Activated CD4-positive, alpha-beta T cell treated with anti-CD3 and anti-CD28 coated beads, Interleukin-2, amount 50 U/mL, for 4 hours (primary cell): ENCODE measurements at places on chromosomes 7 and 10.

DNA sequence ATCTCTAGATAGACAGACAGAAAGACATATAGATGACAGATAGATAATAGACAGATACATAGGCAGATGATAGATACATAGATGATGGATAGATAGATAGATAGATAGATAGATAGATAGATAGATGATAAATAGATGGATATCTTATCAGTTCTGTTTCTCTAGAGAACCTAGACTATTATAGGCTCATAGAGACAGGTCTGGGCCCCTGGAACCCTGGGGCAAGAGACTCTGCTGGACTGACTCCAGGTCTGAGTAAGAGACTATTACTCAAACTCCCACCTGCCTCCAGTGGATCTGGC is 58.3 kb downstream of the FRMPD2 start:
- no peak for DNase-seq

- no peak for DNase-seq
These were observed 106.6 kb downstream of the PRKCQ start for GRCh38 chr10:6473430-6473829.

DNA sequence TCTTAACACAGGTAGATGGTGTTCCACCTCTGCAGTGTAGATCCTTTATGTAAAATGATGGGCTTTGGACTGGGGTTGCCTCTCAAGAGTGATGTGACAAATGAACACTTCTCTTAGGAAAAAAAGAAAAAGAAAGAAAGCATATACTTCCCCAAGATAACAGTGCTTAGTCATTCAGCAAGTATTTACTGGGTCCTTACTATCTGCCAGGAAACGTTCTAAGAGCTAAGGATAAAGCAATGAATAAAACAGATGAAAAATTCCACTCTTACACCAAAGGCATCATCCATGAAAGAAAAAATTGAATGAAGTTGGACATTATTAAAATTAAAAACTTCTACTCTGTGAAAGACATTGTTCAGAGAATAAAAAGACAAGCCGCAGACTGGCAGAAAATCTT is 177.3 kb downstream of the C7orf25 start:
- no peak for DNase-seq

GRCh38 chr7:77877791-77878190 is 79.2 kb downstream of the PHTF2 start:
- no peak for DNase-seq

DNA sequence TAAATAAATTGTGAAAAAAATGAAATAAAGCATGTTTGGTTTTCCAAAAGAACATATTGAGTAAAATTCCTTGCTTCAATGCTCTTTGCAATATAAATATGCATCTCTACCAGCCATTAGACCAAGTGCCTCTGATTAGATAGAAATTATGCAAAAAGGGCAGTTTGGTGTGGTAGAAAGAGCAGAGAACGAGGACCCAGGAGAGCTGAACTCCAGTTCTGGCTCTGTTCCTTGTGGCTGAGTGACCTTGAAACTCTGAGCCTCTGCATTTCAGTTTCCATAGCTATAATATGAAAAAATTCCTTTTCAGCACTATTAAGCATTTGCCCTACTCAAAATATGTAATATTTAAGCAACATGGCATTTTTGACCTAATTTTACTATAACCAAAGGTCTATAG is 36.5 kb downstream of the COL1A2 start:
- no peak for DNase-seq

GRCh38 chr10:119326167-119326566 is 118.8 kb downstream of the GRK5 start:
- no peak for DNase-seq

DNA sequence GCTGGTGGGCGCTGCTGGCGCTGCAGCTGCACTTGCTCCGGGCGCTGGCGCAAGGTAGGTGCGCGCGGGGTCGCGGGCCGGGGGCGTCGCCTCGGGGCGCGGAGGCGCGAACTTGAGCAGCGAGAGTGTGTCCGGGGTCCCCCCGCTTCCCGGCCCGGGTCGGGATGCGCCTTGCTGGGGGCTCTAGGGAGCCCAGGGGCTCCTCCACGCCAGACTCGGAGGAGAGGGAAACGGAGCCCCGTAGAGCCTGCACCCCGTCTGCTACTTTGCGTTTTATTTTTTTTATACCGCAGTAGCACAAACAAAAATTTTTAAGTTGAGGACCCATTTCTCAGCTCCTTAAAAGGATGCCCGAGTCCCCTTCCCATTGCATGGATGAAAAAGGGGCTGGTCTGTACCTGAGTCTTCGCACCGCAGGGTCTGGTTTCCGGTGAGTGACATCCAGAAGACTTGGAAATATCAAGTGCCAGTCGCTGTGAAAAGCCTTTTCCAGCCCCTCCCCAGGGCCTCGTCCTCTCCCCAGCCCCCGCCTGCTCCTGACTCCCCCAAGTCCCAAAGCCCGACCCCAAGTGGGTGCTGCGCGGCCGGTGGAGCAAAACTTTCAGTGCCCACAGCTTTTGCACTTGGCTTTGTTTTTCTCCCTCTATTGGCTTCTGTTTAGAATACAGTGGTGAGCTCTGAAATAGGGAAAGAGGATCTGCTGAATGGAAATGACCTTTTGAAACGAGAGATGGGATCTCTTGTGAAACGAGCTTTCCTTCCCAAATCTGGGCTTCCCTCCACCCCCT is 973 bp downstream of the SDK1 start:
- no peak for DNase-seq

- no peak for DNase-seq
These were observed 285.9 kb downstream of the KLF6 start for GRCh38 chr10:3499120-3499519.

DNA sequence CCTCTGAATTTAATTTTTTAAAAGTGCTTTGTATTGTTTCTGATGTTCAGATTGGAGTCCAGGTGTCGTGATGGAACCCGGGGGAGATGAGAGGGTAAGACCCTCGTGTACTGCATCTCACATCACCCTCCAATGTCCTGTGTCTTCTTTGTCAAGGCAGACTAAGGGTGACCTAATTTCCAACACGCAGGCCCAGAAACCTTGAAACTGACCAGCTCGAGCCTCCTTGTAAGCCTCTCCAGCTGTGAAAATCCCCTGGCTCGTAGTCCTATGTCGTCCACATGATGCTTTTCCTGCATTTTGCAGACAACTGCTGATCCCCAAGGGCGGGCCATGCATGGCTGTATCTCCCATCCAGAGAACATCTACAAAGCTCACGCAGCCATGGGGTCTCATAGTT is 220.2 kb downstream of the ARHGAP12 start:
- no peak for DNase-seq

- DNase-seq, result no peak
These were observed 27.3 kb downstream of the SEC23IP start for GRCh38 chr10:119919826-119920225.

DNA sequence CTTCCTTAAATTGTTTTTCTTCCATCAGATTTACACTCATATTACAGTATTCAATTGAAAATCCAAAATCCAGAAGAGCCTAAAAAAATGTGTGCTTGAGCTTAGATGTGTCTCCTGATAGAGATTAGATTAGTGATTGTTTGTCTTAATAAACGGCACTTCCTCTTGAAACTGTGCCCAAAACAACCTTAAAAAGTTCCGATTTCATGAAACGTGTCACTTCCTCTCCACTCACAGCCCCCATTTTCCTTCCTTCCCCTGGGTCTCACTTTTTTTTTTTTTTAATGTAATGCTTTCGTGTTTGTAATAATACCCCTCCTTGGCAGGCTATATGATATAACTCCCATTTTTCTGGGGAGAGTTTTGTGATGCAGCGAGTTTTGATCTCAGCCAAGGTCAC is 114.8 kb upstream of the ADO start:
- DNase-seq, result no peak

DNA sequence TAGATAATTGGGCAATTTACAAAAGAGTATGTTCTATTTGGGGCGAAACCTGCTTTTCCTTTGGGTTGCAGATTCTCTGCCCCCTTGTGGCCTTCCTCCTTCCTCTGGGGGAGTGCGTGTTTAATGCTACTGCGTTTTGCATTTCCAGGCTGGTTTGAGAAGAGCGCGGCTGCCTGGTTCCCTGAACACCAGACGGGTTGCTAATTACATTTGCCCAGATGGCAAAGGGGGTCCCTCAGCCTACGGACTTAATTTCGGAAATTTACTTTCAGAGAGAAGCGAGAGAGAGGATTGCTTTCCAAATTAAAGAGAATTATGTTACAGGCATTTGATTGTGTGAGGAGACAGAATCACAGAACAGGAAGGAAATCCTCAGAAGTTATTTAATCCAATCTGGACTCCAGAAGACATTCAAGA is 91.9 kb upstream of the JAZF1 start:
- DNase-seq, result peak; percentile 21

DNA sequence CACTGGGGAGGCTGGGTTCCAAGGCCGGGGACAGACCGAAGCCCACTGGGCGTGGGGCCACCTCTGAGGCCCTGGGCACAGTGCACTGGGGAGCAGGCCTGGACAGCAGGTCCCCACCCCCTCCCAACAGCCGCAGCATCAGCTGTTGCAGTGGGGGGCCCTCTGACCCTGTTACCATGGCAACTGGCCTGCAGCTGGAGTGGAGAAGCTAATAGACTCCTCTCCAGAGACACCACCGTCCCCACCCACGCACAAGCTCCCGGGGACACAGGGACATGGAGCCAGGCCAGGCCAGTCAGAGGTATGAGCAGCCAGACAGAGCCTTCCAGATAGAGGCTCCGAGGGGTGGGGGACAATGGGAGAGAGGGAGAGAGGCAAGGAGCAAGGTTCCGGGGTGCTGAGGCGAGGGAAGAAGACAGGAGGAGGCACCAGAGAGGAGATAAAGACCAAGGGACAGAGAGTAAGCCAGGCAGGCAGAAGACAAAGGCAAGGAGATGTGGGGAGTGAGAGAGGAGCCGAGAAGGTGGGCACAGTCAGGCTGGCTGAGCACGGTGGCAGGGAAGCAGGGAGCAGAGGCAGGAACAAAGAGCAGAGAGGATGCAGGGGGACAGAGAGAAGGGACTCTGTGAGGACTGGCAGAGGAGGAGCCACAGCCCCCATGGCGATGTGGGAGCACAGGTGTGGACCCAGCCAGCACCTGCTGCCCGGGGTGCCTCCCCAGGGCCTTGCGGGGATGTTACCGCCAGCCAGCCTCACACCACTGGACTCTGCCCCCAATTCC is 6.7 kb downstream of the KCNH2 start:
- no peak for DNase-seq

GRCh38 chr10:15083674-15084501 is 4.7 kb downstream of the ACBD7 start:
- DNase-seq, result no peak

GRCh38 chr10:60271319-60272040 is 118.2 kb downstream of the ANK3 start:
- no peak for DNase-seq

- DNase-seq, result no peak
These were observed 49.7 kb downstream of the BZW2 start for GRCh38 chr7:16695621-16696237.

DNA sequence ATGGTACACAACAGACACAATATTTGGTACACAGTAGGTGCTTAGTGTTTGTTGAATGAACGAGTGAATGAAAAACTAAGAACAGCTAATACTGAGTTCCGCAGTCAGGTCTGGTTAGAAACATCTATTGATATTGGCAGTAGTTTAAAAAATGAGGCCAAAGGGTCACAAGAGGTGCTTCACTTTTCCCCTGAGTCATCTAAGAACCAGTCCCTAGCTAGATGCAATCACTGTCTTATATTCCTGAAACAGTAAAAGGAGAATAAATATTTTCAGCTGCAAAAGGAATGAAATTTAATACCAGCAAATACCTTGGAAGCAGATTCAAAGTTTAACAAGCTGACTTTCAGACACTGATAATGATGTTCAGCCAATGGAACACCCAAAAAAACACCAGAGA is 54.5 kb downstream of the SCRN1 start:
- no peak for DNase-seq

DNA sequence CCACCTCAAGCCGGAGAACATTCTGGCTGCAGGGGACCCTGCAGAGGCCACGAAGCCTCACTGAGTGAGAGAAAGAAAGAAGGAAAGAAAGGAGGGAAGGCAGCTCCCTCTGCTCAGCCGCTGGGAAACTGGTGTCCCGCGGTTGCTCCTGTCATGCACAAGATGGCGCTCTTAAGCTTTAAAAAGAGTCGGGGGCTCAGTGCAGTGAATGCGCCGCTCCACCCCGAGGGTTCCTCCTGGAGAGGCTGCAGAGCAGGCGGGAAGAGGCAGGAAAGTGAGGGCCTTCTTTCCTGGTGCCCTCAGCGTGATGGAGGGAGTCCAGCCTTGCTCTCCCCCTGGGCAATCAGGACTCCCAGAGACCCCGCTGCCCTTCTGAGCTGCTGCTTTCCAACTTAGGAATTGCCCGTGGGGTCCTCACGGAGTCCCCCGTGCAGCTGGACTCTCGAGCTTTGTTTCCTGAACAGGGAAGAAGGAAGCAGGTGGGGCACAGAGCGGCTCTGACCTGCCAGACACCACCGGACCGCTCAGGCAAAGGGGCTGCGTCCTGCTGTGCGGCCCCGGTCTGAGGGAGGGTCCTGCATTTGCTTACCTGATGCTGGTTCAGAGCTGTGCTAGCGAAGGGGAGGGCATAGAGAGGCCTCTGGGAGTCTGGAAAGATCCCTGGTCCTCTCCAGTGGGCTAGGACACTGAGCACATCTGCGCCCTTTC is 141.9 kb upstream of the MKI67 start:
- no peak for DNase-seq

DNA sequence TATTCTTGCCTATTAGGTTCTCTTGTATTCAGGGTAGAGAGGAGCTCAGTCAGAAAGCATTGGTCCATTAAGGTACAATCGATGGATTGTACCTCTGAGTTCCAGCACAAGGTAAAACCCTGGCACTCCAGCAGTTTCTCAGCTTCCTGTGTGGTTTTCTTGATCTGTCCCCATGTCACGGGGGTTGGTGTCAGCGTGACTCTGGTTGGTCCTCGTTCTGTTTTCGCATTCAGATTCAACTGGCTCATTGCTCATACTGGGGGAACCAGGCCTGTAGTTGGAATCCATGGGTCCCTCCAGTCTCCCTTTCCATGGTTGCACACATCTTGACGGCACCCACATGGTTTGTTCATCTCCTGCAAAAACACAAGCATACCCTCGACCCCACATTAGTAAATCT is 32.7 kb upstream of the RASGEF1A start:
- peak; percentile 38 for DNase-seq

DNA sequence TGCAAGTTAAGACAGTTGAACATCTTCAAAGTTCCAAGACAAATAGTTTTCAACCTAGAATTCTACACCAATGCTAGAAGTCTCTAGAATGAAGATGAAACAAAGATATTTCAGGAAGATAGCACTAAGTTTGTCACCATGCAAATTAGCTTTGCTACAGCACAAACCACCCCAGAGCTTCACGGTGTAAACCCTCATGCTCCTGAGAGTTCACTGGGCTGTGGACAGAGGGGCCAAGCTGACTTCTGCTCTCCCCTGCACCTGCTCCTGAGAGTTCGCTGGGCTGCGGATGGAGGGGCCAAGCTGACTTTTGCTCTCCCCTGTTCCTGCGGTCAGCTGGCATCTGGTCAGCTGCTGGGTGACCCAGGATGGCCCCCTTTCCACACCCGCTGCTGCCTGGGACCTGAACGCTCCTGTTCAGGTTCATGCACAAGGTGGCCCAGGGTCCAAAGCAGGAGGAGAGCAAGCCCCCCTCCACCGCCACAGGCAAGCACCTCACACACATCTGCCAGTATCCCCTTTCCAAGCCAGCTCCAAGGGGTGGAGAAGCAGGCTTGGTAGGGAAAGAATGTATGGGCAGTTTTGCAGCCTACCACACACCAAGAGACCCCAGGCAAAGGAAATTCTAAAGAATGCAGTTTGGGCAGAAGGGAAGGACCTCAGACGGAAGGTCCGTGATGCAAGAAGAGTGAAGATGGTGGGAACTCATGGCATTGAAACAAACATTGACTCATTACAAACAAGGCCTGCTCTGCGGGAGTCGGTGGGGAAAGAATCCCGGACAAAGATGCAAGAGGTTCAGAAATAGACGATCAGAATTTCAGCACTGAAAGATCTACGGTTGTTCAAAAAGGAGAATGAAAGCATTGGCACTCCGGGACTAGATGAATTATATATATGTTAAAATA is 137.8 kb upstream of the PPP2R2D start:
- DNase-seq, result no peak
